ENCODE measurements at places on chromosomes 11 and 22.

DNA sequence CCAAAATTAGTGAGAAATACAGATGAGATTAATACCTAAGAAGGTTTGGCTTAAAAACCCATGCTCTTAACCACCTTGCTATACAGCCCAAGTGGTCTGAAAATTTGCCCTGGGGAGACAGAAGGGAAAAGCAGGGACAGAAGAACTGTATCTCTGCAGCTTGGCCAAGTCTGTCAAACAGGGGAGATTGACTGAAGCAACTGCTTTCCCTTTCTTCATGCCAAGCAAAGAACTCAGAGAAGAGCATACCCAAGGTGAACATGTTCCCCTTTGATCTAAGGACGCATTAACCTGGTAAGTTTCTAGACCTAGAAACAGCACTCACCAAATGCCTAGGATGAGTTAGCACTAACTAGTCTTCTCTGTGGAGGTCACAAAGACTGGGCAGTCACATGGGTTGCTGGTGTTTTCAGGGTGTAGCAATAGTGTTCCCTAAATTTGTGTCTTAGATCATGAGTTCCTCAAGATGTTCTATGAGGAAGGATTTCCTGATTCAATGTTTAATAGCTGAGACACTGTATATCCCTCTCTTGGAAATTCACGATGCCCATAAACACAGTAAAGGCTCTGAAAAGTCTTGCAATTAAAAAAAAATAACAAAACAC lies 75.6 kb upstream of the GRAMD1B start:
- DNase-seq, result no peak

DNA sequence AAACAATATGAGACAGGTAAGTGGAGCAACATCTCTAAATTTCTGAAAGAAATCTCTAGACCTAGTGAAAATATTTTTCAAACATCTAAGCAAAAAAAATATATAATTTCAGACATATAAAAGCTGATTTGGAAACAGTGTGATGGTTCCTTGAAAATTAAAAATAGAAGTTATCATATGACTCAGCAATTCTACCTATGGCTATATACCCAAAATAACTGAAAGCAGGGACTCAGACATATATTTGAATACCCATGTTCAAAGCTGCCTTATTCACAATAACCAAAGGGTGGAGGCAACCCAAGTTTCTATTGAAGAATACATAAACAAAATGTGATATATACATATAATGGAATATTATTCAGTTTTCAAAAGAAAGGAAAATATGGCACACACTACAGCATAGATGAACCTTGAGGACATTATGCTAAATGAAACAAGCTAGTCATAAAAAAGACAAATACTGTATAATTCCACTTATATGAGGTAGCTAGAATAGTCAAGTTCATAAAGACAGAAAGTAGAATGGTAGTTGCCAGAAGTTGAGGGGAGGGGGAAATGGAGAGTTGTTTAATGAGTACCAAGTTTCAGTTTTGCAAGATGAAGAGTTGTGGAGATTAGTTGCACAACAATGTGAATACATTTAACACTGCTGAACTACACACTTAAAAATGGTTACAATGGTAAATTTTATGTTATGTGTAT lies 300.4 kb downstream of the TTC28 start:
- no peak for DNase-seq

DNA sequence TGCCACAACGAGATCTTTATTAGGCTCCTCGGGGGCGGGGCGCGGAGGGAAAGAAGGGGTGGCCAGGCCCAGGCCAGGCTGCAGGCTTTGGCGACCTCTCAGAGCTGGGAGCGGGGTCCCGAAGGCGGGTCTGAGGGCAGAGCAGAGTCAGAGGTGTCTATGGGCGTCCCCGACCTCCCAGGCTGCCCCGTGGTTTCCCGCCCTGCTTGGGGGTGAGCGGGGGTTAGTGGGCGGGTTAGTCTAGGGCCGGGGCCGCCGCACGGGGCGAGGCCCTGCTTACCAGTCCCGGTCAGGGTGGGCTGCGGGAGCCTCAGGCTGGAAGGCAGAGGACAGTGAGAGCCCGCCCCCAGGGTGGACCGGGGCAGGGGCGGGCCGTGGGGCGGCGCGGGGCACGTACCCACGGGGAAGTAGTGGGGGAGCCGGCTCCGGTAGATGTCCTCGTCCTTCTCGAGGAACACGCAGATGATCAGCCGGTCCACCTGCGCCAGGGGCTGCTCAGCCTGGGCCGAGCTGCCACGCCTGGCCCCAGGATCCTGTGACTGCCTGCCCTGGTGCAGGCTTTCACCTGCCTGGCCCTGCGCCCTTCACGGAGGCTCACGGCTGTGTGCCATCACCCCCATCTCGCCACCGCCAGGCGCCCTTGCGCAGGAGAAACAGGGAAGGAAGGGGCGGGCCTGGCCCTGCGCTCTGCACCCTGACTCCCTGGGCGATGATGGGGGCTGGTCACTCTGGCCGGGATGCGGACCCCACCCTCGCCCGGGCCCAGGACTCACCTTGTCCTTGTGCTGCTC lies 12.5 kb downstream of the OTUB1 start:
- DNase-seq, result no peak

DNA sequence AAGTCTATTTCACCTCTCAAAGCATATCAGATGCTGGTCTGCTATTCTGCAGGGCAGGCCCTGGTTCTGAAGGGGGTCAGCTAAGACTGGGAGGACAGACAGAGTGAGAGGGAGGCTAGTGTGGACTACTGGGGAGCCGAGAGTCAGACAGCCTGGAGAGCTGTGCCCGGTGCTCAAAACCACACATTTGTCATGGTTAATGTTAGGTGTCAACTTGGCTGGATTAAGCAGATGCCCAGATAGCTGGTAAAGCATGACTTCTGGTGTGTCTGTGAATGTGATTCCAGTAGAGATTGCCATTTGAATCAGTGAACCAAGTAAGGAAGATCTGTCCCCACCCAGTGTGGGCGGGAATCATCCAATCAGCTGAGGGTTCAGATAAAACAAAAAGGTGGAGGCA lies 102.6 kb downstream of the SNX19 start:
- peak; percentile 53 for DNase-seq

DNA sequence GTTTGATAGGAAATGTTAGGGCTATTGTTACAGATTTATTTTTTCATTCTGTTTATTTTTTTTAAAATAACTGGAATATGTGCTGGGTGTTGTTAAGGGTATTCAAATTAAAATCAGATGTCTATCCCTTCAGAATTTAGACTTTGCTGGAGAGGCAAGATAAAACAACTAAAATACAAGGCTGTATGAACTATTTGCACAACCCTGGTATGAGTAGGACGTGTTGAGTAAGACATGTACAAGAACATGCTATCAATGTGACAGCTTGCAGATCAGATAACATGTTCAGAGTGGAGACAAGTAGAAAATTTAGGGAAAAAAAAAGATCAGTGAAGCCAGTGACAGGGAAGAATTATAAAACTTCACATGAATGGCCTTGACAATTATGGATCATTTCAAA lies 853.5 kb downstream of the METTL15 start:
- DNase-seq, result no peak

DNA sequence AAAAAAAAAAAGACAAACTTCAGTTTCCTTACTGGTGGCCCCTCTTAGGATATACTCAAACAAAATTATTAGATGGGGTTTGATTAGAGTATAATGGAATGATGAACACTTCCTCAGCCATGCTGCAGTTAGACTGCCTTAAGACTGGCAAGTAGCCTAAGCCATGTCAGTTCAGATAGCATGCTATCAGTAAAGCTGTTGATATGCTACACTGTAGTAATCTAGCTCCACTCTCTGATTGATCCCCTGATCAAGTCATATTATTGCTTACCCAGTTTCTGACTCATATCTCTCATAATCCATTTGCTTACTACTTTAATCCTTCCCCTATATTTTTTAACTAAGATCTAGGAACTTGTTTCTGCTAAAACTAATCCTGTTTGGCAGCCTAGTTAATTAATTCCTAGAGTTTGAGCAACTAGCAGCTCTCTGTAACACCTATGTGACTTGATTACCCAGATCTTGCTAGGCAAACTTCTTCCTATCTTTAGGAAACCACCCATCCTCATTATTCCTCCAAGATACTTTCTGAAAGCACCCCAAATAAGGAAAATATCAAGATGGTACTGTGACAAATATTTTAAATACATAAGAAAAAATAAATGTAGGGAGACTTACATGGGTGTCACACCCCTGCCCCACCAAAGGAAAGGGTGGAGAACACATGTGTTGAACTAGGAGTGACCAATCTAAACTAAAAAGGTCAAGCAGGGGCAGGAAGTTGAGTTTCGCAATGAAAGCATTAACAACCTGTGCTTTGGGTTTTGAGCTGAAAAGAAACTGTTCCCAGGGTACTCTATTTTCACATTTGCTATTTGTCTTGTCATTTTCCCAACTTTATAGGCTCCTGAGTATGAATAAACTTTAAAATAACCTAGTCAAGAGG lies 43.2 kb downstream of the PIK3C2A start:
- no peak for DNase-seq

DNA sequence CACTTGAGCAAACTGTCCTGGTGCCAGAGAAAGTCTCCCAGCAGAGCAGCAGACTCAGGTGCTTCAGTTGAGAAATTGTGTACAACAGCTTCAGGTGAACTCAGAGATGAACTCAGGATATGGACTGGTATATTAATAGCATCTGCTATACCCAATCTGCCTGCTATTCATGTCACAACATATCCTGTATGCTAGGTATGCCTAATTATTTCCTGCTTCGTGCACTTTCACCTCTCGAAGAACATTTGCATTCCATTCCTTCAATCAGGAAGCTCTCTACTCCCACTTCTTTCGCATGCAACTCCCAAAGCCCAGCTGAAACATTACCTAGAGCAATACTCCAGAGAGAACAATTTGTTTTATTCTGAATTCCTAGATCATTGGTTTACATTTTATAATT lies 207.7 kb downstream of the KCNA4 start:
- no peak for DNase-seq

DNA sequence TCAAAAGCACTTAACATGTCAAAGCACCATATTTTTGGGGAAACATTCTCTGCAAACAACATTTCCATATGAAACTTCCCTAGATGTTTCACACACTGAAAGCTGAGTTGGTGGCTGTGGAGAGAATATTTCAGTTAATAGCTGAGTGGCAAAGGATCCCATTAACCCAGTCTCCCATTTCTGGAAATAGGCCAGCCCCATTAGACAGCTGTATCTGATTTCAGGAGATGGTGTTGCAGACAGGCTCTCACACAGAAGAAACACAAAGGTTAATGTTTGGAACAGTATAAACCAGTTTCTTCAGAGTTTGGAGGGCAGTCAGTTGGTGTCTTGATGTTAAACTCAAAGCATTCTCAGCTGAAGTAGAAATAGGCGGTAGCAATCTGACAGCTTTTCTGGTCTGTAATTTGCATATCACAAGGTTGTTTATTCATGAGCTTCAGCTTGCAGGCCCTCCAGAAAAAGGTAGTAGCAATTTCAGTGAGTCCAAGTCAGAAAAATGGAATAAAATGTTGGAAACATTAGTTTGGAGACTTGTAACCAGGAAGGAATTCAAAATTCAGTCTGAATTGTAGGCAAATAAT lies 15.5 kb upstream of the ZBTB44 start:
- peak; percentile 15 for DNase-seq
